ENCODE measurements at places on chromosomes 13 and 19.

- no peak for DNase-seq
Measured at GRCh38 chr19:807627-808422, 10.6 kb downstream of the PTBP1 start.

DNA sequence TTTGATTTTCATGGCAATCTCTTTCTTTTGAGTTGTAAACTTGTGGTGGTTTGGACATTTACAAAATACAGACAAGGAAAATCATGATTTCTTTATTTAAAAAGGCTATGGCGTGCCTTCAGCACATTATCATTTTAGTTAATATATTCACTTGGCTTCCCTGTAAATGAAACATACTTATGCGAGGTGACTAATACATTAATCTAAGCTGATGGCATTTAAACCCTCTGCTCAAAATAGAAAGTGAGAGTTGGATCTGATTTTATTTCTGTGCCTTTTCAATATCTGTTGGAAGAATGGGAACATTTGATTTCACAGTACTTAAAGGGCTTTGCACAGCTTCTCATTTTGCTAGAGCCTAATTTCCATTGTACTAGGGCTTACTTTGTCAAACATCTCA is 289.8 kb downstream of the MTUS2 start:
- DNase-seq, result no peak

DNA sequence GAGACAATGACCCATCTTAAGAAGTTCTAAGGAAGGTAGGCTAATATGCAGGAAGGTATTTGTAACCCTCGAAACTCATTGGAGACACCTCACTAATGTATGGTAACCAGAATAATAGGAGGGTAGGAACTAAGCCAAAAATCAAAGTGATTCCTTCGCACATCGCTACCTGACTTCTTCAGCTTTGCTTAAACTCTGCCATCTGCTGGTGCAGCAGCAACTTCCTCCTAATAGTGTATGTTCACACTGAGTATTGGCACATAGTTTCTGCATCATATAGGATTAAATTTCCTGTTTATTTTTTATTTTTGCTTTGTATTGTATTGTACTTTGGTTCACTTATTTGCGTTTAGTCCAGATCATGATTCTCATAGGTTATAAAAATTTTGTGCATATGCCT is 676.2 kb downstream of the GPC5 start:
- DNase-seq, result no peak

GRCh38 chr19:45471111-45471930 is 3.5 kb downstream of the FOSB start:
- no peak for DNase-seq

- DNase-seq, result peak; percentile 63
Measured at GRCh38 chr19:23758187-23759074, at the start of gene ZNF681. Gene ZNF681 (minus strand): TSS chr19:23758891. CDS start chr19:23758749, 142 bp downstream.

DNA sequence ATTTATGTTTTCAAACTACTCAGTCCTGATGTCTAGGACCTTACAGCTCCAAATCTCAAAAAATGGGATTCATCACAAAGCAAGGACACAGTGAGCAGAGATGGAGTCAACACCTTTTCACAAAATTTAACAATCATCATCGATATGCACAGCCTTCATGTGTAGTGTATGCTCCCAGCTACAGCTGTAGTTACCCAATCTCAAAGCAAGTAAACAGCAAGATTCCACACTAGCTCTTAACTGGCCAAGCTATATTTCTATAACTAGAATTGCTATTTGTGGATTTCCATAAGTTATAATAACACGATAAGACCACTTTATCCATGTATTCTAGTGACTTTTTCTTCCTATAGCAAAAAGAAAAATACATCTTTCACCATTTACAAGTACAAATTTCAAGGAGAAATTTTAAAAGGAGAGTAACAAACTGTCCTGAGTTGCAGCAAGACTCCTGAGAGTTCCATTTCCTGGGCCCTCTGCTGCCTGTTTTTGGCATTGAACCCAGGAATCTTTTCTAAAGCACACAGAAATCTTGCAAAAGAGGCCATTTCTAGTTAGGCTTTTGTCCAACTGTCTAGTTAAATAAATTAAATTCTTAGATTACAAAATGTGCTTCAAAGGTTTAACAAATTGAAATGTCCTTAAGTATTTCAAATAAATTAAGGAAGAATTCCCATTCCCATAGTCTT is 460.6 kb downstream of the FGF14 start:
- DNase-seq, result no peak

GRCh38 chr19:13846557-13847406 is 30.2 kb upstream of the NANOS3 start:
- DNase-seq, result peak; percentile 91
